ENCODE measurements at places on chromosomes 11 and 22.

- no peak for DNase-seq
Observed at GRCh38 chr11:95515371-95515770, 274.2 kb downstream of the FAM76B start.

GRCh38 chr11:119431523-119431922 lies 8.6 kb upstream of the THY1 start:
- DNase-seq = no peak

GRCh38 chr22:50601669-50602337 lies 1.2 kb downstream of the MAPK8IP2 start:
- DNase-seq = no peak

DNA sequence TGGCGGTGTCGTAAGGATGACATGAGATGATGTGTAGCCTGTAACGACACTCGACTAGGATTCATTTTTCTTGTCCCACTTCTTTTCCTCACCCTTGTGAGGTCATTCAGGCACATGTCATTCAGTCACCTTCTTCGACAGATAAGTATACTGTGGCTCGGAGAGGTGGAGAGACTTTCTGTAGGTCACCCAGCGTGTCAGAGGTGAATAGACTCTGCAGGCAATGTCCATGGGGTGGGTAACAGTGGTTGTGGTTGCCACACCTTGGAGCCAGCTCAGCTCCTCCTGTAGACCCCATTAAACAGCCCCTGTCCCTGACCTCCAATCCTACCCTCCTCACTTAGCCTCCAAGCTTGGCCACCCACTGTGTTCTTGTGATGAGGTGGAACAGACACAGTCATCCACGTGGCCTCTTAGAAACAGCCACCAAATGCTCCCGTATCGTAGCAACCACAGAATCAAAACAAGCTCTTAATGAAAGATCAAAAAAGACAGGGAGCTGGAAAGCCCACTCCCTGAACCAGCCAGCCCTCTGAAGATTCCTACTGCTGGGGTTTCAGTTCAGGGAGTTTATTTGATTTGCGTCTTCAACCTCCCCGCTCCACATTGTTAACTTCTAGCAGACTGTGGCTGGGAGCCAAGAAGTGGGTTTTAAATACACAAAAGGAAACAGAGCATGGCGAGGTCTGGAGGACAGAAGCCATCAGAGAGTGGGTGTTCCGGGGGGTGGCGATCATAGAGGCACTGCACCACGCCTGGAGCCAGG lies 89.0 kb upstream of the GRK3 start:
- no peak for DNase-seq

DNA sequence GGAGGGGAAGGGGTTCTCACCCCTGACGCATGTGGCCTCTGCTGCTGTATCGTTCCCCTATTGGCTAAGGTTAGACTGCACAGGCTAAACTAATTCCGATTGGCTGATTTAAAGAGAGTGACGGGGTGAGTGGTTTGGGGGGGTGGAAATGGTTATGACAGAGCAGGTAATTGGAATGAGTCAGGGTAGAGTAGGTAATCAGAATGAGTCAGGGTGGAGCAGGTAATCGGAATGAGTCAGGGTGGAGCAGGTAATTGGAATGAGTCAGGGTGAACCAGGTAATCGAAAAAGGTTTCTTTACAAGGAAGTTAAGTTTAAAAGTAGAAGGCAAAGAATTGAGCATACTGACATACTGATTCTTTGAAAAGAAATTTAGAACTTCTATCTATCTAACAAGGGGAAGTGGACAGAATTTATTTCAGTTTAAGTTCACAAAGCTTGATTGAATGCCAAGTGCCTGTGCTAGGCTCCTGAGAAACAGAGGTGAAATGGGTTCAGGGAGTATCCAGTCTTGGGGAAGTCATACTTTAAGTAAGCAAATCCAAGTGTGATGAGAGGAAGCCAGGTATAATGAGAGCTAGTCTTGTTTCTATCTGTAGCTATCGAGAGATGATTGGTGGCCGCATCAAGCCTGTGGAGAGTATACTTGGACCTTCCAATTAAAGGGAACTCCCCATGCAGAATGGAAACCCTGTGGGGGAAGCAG lies 58.0 kb downstream of the C11orf91 start:
- DNase-seq = no peak

DNA sequence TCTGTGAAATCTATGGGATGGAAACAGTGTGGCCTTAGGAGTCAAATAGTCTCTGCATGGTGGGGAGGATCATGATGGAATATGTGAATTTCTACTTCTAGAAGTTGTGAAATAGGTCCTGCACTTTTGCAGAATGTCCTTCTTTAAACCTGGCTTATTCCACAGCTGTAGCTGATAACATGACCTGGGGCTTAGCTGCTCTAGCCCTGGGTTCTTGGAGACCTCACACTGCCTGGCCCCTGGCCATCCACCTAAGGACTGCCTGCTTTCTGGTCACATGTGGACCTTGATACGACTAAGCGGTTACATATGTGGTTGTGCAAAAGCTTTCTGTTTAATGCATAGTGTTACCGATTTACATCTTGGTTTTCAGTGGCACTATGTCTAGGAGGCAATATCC lies 88.2 kb downstream of the SWAP70 start:
- DNase-seq = no peak

DNA sequence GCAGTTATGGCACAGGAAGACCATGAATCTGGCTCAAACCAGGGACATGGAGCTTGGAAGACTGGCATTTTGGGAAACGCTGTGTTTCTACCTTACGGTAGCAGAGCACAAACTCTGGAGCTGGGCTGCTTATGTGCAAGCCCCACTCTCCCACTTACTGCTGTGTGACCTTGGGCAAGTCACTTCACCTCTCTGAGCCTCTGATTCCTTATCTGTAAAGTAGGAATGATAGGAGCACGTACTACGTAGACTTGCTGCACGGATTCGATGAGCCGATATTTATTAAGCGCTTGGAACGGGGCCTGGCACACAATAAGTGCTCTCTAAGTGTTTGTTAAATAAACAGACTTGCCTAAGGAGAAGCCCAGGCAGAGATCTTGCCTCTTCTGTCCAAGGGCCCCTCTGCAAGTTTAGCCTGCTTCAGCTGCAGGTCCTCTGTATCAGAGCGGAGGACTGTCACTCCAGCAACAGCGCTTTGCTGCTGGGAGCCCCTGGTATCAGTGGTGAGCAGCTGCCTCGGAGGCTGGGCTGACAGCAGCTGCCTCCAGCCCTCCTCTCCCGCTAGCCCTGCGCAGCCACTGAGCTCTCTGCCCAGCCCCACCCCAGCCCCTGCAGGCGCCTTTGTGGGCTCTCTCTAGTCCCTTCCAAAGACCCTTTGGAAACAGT lies 96.9 kb upstream of the ANO1 start:
- DNase-seq = no peak

DNA sequence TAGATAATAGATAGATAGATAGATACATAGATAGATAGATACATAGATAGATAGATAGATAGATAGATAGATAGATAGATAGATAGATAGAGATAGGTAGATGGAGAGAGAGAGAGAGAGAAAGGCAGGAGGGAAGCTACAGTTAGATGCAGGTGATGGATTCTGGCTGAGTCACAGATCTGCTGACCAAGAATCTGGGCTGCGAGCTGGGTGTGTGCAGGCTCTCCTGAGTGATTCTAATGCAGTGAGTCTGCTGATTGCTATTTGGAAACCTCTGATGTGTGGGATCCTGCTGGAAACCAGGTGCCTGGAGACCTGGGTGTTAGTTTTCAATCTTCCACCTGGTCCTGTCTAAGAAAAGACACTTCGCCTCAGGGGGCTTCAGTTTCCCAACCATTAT lies 1441.8 kb downstream of the TBC1D22A start:
- DNase-seq = no peak

- DNase-seq = no peak
Observed at GRCh38 chr11:35911013-35911412, 32.8 kb upstream of the LDLRAD3 start.

DNA sequence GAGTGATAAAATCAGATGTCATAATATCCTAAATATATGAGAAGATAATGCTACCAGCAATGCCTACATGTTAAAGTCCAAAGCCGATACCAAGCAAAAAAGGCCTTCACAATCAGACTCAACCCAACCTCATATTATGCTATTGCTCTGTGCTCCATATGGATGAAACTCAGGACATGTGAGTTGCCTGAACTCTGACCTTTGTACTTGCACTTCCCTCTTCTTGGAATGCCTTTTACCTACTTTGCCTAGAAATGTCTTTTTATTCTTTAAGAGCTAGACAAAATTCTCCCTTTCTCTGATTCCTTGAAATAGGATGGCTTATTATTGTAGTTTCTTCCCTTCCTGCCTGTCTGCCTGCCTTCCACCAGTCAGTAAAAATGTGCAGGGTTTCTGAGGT lies 954.7 kb upstream of the CCDC90B start:
- no peak for DNase-seq

DNA sequence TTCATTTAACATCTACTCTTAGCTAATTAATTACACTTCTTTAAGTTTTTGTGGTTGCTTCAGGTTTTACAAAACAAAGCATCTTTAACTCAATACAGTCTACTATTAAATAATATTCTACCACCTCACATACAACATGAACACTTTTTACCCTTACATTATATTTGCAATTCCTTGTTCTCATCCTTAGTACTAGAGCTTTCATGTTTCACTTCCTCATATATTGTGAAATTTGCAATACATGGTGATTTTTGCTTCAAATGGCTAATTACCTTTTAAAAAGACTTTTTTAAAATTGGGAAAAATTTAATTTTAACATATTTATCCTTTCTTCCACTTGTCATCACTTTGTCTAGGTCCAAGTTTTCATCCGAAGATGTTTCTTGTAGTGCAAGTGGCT lies 37.5 kb downstream of the RSF1 start:
- DNase-seq = no peak

GRCh38 chr22:25347752-25348102 lies 128.3 kb downstream of the CRYBB2 start:
- DNase-seq = no peak

DNA sequence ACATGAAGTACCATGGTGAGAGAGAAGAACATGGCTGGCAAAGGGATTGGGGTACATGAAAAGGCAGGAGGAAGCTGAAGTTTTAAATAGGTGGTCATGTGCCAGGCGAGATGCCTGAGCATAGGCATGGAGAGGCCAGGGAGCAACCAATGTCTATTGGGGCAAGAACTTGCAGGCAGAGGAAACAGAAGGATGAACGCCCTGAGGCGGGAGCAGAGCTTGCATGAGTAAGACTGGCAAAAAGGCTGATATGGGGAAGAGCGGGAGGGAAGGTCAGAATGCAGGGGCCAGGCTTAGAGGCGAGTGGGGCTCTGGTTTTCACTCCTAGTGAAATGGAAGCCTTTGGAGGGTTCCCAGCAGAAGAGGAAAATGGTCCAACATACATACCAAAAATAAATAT lies 52.5 kb upstream of the VSTM5 start:
- no peak for DNase-seq

GRCh38 chr11:68447015-68447801 lies 13.3 kb upstream of the PPP6R3 start:
- peak; percentile 70 for DNase-seq

DNA sequence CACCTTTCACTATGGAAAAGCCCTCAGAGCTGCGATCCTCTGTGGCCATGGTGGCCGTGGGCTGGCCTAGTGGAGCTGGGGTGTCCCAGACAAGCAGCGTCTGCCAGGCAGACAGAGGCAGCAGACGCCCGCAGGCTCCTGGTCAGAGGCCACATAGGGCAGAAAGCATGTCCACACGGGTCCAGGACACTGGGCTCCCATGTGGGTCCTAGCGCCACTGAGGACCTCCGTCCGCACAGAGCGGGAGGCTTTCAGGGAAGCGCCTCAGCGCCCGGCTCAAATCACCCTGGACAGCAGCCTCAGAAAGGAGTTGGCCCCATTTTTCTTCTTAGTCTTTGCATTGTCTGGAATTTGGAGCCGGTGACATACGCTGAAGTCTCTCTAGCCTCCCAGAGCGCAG lies 389.7 kb downstream of the BRD1 start:
- no peak for DNase-seq

GRCh38 chr11:30000986-30001750 lies 15.7 kb downstream of the KCNA4 start:
- DNase-seq = no peak

- no peak for DNase-seq
Observed at GRCh38 chr22:27476729-27477128, 324.8 kb downstream of the MN1 start.

- DNase-seq = no peak
Observed at GRCh38 chr11:119511614-119512306, 88.8 kb upstream of the THY1 start.

- DNase-seq = no peak
Observed at GRCh38 chr22:46187862-46188261, 37.5 kb downstream of the PPARA start.

- no peak for DNase-seq
Observed at GRCh38 chr22:50086526-50086925, 1.3 kb upstream of the MLC1 start.

DNA sequence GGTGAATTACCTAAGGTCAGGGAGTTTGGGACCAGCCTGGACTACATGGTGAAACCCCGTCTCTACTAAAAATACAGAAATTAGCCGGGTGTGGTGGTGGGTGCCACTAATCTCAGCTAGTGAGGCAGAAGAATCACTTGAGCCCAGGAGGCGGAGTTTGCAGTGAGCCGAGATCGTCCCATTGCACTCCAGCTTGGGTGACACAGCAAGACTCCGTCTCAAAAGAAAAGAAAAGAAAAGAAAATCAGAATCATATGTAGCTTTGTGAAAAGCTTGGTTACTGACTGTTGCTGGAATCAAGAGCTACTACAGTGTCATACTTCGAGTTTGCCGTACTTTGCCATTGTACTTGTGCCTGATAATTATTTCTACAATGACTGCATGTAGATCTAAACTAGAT lies 4.2 kb upstream of the TMEM135 start:
- no peak for DNase-seq

GRCh38 chr11:12840871-12841660 lies 166.8 kb downstream of the TEAD1 start:
- DNase-seq = no peak

DNA sequence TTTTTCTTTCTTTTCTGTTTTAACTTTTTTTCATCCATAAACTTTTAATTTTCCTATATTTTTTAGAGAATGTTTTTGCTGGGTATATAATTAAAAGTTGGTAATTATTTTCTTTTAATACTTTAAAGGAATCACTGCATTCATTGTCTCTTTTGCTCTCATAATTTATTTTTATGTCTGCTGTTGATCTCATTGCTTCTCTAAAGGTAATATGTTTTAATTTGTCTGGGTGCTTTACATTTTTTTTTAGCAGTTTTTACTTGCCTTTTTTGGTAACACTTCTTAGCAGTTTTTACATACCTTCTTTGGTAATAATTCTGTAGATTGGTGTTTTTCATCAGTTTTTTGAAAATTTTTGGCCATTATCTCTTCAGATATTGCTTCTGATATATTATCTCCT lies 89.4 kb upstream of the BMAL1 start:
- DNase-seq = no peak

All from stimulated activated naive CD4-positive, alpha-beta T cell treated with Interleukin-2 at 50 U/mL for 16 hours (primary cell).